ENCODE measurements at places on chromosomes 12 and 14. TPM values are rescaled to one million over a fixed set of nuclear protein-coding genes. Genes with fewer than 3 reads are reported as not detected.

MFAP5 gene
- total RNA-seq: 220 TPM

GRCh38 chr12:29672580-29672979, 111.2 kb downstream of the TMTC1 start:
- no peak for DNase-seq

DNA sequence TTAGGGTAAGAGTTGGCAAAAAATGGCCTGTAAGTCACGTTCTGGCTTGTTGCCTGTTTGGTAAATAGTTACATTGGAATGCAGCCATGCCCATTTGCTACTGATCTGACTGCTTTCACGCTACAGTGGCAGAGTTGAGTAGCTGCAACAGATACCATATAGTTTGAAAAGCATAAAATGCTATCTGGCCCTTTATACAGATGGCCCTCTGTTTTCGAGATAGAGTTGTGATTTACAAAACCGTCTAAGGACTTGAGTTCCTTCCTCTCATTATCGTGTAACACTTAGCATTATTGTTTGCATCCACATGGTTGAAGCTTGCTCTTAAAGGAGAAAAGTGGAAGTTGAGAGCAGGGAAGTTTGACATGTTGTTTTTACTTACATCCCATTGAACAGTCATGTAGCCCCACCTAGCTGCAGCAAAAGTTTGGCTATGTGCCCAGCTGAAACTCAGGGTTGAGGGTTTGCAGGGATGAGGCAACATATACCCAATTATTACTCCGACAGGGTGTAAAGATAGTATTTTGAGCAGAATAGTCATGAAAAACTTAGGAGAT, 11.3 kb upstream of the SCFD1 start:
- DNase-seq: peak; percentile 84

DNA sequence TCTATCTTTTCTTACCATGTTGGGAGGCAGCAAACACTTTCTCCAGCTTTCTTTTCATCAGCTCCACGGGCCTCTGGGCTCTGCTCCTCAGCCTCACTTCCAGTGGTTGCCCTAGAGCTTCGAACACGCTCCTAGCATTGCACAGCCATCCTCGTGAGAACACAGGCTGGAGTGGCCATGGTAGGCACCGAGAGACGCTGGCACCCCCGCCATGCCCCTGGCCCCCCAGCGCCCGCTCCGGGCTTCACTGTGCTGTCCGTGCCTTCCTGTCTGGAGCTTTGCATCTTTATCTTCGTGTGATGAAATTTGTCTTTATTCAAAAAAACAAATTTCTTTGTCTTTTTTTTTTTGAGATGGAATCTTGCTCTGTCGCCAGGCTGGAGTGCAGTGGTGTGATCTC, 352.2 kb downstream of the TMEM121 start:
- no peak for DNase-seq

CD163 gene
- not detected for total RNA-seq

FSCB gene
- total RNA-seq: 1.4 TPM

GRCh38 chr14:61813096-61813606, 50.9 kb downstream of the SNAPC1 start:
- no peak for DNase-seq

GRCh38 chr14:56585461-56586084, 6.0 kb downstream of the TMEM260 start:
- no peak for DNase-seq

GRCh38 chr14:93657875-93658274, 130.4 kb downstream of the PRIMA1 start:
- DNase-seq: no peak

- no peak for DNase-seq
These were observed 10.8 kb upstream of the DYRK2 start for GRCh38 chr12:67637718-67638117.

DNA sequence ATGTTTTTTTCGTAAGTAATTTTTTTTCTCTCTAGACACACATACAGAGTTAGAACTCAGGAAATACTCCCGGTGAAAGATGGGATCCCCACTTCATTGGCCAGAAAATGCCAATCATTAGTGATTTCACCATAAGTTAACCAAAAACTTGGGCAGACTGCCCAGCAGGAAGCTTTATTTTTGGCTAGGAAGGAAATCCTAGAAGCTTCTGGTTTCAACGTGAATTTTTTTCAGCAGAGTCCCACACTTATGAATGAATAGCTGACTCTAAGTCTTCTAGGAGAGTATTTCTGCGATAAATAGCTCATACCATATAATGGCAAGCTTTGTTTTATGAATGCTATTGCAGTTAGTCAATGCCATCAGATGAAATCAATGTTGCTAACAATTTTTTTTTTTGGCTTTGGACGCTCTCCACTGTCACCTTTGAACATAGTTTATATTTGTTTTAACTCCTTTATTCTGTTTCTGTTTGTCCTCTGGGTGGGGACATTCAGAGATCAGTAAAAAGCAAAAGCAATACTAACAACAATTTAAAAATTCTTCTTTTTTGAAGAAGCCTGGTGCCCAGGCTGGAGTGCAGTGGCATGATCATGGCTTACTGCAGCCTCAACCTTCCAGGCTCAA, 9.5 kb downstream of the PPP1CC start:
- DNase-seq: peak; percentile 77

DNA sequence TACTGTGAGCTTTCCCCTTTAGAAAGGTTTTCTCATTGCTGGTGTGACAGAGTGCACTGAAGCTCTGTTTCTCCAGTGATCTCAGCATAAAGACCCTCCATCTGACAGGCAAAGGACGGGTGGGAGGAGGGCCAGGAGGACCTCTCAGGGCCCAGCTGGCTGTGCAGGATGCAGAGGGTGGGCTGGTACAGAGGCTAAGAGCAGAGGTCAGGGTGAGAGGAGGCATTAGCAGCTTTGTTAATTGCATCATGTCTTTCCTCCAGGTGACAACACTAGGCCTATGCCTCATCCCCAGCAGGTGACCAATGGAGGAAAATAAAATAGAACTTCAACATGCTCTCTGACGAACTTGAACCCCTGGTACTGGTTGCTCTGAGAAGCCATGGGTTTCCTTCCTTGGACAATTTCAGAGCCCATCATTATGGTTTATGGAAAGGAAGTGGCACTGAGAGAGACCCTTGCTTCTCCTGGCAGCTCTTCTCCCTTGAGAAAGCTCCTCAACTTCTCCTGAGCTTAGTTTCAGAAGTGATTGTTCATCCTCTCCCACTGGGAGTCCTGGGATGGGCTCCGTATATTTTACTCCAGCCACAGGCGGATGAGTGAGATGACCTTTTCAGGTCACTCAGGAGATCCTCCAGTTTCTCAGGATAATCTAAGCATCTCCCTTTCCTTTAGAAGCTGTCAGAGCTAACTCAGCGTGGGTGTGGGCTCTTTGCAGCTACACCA, 45.8 kb upstream of the ATP23 start:
- no peak for DNase-seq

TEX52 gene
- not detected for total RNA-seq

DNA sequence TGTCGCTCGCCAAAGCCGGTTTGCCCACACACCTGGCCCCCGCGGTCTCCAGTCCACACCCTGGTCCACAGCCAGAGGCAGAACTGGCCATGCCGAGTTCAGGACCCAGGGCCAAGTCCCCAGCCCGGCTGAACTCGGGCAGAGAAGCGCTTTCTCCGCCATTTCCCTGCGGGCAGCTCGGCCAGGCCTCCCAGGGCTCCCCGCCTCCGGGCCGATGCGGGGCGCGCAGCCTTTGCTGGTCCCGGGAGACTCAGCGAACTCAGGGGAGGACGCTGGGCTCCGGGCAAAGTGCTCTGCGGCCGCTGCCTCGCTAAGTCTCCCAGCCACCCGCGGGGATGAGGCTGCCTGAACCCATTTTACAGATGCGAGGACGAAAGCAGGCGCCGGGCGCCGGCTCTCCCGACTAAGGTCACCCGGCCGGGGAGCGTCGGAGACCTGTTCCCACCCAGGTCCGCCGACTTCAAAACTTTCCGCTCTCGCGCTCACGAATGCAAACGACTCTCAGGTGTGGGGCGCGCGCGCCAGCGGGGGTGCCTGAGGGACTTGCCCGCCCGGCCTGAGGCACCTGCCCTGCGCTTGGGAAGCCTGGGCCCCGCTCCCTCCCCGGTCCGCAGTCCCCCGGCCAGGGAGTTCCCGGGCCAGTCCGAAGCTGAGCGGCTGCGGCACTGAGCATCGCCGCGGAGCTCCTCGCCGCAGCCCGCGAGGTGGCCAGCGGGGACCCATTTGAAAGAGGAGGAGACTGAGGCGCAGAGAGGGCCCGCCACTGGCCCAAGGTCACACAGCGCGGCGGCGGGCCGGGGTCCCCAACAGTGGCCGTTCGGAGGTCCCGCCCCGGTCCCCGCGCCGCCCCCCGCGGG, 627 bp downstream of the TESC start:
- DNase-seq: no peak

KCNH3 gene
- 0.08 TPM for total RNA-seq

RFX4 gene
- total RNA-seq: not detected

GRCh38 chr12:29782285-29782870, 1.4 kb downstream of the TMTC1 start:
- peak; percentile 89 for DNase-seq

GRCh38 chr12:92612611-92613010, 90.2 kb upstream of the PLEKHG7 start:
- no peak for DNase-seq

DNA sequence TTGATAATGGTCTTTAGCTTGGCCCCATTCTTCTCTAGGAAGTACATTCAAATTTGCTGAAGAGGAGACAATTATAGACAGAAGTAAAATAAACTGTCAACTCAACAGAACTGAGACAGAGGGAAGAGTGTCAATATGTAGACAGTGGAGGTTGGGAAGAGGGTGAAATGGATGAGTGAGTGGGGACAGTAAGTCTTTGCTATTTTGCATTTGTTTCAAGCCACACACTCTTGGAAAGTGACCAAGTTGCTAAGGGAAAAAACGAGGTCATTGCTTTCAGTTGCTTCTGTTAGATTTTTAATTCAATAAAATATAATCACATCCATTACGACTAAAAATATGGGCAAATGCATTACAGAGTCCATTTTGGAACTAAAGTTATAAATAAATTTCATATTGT, 47.8 kb downstream of the BTBD7 start:
- peak; percentile 12 for DNase-seq

DNA sequence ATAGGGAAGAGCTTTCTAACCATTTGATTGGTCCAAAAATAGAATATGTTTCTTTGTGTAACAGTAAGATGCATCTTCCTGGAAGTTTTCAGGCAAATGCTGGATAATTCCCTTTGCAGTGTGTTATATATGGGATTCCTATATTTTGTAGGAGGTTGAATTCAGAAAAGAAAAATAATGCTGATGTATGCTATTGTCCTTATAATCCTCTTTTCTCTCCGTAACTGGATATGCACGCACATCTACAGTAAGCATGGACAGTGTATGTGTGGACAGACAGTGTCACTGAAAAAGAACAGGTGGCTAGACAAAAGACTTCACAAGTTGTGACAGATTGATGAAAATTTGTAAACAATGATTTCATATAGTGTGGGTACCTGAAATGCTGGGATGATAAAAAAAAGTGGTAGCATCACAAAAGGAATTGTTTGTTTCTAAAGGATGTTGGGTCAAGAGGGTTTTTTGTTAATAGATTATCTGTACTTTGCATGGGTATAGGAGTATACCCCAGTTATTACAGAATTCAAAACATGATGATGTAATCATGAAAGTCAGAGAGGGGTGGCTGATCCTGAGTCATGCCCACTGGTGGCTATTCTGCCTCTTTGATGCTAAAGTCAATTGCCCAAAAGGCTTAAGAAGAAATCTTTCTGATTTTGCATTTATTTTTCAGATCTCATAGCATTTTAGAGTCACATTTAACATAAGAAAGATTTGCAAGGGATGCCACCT, 160.7 kb upstream of the TMTC1 start:
- DNase-seq: no peak

DNA sequence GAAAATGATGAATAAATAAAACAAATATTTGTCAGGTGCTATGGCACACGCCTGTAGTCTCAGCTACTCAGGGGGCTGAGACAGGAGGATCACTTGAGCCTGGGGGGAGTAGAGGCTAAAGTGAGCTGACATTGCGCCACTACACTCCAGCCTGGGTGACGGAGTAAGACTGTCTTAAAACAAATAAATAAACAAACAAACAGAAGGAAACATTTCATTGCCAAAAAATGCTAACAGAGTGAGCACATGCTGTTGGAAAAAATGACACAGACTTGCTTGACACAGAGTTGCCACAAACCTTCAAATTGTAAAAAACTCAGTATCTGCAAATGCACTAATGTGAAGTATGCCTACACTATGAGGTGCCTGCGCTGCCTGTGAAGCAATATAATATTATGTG, 50.8 kb upstream of the AP4S1 start:
- no peak for DNase-seq

CMKLR1 gene
- total RNA-seq: not detected

GRCh38 chr12:80352474-80352873, 91.6 kb upstream of the PTPRQ start:
- no peak for DNase-seq

- no peak for DNase-seq
These were observed 49.5 kb downstream of the DCAF4 start for GRCh38 chr14:72975770-72976169.

DNA sequence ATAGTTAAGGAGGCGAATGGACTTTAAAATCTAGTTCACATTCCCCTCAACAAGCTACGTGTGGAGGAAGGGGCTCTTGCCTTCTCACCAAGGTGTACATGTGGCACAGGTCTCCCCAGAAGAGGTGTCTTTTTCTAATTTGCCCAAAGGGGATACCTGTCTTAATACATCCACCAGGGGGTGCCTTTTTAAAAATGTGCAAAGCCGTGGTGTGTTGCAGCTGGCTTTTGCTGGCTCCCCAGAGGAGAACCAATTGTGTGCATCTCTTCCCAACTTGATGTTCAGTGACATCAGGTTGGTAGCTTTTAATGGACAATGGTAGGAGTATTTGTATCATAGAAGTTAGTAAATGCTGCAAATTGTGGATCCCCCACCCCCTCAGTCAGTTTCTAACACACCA, 33.8 kb downstream of the CREBL2 start:
- DNase-seq: peak; percentile 50
